NCI-H1417 treated with DMSO at 0.1 percent for 48 hours (cell line): ENCODE measurements at places on chromosomes 6 and 20.

DNA sequence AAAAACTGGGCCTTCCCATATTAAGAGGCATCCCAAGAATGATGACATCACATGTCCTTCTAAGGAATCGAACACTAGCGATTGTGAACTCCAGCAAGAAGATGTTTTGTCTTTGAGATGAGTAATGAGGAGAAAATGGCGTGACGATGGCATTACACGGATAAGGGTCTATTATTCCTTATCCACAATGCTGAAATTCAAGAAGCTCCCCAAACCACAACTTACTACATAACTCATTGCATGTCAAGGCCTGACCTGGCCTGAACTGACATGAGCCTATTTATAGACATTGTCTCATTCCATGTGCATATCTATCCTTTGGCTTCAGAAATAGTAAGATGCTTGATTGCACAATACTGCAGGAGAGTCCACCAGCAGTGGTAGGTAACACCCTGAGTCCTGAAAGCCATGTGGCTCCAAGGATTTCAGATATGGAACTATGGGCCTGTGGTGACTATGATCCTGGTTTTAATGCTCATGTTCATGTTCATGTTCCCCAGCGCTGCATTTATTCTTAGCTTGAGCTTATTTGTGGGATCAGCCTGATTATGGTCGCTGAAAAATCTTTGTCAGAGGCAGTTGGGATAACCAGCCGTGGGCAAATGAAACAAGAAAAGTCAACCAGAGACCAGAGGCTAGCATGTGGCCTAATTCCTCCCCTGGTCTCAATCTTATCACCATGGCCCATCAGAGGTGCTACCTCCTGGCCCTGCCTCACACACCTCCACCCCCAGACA lies 183.2 kb upstream of the JARID2 start:
- DNase-seq = no peak

DNA sequence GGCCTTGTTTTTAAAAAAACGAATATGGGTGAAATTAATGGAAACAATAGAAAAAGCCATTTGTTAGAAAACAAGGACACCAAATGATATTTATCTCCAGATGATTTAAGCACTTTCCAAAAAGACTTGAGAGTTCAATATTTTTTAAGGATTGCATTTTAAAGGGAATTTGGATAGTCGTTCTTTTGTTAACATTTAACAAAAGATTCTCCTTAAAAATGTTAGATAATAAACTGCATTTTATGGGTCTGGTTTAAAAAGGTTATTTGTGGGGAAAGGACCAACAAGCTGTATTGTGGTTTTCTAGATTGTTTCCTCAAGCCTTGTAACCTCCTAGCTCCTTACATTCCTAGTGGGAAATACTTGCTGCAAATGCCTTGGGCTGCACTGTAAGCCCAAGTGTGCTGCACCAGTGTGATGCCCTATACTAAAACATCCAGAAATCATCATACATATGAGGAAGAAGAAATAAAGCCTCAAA lies 1.5 kb upstream of the PHIP start:
- no peak for DNase-seq

- DNase-seq = no peak
These were observed 120.1 kb downstream of the PLEKHG1 start for GRCh38 chr6:150719831-150720230.

- DNase-seq = no peak
These were observed 253.1 kb downstream of the ADGB start for GRCh38 chr6:146851837-146852236.

GRCh38 chr20:38226553-38226952 lies 34.0 kb downstream of the KIAA1755 start:
- no peak for DNase-seq

DNA sequence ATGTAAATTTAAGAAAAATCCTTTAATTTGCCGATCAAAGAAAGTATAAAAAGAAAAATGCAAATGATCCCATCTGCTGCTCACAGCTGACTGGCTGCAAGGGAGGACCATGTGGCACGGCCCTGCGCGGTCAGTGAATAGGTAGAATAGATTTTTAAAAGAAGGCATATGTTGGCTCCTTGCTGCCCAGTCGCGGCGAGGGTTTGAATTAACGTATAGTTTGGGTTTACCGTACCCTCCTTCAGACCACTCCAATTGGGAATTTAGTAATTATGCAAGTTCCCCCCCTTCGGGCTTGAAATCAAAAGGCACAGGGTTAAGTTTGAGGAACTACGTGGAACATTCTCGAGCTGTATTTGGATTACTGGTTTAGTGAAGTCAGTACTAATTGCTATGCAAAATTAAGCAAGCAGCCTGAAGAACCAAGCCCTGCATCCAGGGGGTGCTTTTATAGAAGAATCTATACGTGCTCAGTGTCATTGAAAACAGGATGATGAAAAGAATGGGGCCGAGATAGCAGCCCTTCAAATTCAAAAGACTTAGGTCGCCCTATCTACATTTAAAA lies 1.1 kb upstream of the BEND3 start:
- DNase-seq = peak; percentile 84

- DNase-seq = no peak
These were observed 43.2 kb upstream of the BCAS1 start for GRCh38 chr20:54113566-54113965.

GRCh38 chr6:120588424-120588823 lies 745.9 kb downstream of the TBC1D32 start:
- no peak for DNase-seq

DNA sequence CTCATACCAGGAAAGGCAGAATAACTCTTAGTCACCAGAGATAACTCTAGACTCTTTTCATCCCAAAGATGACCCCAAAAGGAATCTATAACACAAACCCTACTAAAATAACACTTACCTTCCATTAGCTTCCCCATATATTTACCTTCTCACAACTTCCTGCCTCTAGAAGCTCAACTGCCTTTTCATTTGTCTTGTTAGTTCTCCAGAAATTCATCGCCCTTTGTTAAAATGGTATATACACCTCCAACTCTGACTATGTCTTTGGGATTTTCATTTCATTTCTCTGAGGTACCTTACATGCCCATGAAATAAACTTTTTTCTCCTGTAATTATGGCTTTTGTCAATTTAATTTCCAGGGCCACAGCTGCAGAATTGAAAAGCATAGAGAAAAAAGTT lies 33.5 kb downstream of the GCM1 start:
- no peak for DNase-seq

GRCh38 chr6:138988469-138988834 lies 399 bp upstream of the REPS1 start:
- peak; percentile 73 for DNase-seq

DNA sequence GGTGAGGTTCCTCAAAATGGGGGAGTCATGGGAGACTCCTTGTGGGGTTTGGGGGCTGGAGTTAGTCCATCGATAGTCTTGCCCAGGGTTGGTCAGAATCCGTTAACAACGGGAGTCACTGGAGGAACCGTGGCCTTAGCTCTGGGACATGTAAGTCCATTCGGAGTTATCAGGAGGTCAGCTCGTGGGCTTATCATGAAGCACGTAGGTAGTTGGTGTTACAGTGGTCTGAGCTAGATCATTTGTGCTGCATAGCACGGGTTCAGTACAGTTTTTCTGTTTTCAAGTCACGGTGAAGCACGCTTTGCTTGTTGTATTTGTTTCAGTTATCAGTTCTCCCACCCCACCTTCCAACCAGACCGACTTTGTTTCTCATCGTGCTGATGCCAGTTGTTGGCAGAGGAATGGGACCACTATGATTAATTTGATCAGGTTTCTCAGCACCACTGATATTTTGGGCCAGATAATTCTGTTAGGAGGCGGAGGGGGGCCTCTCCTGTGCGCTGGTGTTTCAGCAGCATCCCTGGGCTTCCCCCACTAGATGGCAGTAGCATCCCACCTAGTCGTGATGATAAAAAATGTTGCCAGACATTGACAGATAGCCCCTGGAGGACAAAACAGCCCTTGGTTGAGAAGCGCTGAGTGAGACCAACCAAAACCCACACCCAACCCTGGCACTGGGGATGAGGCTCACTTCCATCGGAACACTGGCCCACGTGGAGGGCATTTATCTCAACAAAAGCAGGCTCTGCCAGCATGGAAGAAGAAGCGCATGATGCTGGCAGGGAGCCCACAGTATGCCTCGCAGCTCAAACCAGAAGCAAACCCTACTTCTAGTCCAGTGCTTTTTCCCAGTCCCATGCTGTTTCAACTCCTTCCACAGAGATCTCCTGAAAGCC lies 2.2 kb upstream of the APMAP start:
- peak; percentile 49 for DNase-seq

GRCh38 chr6:15287670-15288375 lies 42.0 kb downstream of the JARID2 start:
- no peak for DNase-seq

- DNase-seq = no peak
These were observed 1.4 kb downstream of the PIM1 start for GRCh38 chr6:37171201-37171969.

DNA sequence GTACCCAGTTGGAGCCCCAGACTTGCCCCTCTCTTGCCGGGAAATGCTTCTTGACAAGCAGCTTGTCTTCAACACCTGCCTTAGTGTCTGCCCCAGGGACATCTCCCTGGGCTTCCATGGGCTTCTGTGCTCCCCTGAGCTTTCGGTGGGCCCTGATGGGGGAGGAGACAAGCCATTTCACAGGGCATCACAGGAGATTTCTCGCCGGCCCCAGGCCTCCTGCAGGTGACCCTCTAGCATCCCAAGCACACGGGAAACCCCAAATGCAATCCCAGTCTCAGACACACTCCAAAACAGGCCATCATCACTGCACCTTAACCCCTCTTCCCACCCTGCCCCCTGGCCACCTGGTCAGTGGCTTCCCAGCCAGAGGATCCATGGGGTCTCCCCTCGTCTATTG lies 74.5 kb downstream of the JPH2 start:
- no peak for DNase-seq

GRCh38 chr6:33979750-33980149 lies 166.1 kb downstream of the GRM4 start:
- DNase-seq = no peak

DNA sequence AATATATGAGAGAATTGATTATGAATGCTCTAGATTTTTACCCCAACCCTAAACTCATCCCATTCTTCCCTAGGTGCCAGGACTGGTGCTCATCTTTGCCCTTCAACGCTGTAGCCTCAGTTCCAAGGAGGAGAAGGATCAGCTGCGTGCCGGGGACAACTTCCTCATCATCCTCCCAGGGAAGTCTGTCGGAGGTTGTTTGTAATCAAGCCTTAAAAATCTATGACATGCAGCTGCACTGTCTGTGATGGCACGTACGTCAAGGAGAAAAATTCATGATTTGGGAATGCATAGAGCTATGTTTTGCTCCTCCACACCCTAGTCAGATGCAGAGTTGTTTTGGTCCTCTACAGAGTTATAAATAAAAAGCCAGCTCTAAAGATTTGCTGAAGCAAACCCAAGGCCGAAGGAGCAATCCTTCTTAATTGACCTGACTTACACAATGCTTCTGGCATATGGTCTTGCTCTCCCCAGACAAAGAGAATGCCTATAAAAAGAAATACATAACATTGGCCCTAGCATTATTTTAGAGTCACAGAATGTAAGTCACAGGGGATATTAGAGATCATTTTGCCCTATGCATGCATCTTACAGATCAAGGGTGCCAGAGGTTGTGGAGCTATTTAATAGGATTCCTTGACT lies 244.2 kb downstream of the HIVEP2 start:
- DNase-seq = no peak

DNA sequence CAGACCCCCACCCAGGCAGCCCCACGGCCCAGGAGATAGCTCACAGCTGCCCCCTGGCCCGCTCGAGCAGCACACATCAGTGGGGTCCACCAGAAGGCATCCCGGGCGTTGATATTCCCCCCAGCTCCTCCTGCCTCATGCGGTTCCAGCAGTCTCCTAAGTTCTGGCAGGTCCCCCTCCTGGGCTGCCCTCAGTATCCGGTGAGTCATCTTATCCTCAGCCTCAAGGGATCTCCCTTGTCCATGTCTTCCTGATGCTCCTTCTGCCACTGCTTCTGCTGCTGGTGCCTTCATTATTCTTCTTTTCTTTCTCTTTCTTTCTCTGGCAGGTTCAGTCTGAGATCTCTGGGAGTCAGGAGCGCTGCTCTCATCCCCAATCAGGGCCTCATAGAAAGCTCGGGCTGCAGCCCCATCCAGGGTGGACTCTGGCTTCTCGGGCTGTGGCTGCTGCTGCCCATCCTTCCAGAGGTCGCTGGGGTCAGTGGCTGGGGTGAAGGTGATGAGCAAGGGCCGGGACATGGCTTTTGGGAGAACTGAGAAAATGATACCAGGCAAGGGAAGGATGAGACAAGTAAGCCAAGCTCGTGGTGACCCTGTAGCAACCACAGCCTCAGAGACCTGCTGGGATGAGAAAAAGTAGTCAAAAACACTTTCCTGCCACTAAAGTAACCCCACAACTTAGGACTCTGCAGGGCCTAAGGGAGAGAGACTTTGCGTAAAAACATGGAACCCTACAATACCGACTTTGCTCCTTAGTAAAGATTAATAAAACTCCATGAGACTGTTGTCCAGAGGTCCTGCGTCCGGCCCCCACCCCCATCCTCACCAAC lies 622 bp downstream of the GPANK1 start:
- DNase-seq = no peak

DNA sequence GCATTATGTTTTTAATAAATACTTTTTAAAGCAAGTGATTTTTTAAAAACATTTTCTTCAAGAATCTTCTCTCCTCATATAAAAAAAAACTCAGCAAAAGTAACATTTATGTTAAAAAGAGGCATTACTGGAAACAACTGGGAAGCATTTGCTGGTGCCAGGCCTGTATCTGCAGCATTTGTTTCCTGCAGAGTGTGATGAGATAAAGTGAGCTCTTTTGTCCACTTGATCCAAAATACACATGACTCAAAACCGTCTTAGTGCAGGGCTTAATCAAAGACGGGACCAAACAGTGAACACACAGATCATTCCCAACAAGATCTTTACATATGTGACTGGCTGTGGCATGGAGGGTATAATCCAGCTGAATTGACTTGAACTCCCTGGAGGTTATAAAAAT lies 28.3 kb upstream of the RIPPLY2 start:
- DNase-seq = no peak

DNA sequence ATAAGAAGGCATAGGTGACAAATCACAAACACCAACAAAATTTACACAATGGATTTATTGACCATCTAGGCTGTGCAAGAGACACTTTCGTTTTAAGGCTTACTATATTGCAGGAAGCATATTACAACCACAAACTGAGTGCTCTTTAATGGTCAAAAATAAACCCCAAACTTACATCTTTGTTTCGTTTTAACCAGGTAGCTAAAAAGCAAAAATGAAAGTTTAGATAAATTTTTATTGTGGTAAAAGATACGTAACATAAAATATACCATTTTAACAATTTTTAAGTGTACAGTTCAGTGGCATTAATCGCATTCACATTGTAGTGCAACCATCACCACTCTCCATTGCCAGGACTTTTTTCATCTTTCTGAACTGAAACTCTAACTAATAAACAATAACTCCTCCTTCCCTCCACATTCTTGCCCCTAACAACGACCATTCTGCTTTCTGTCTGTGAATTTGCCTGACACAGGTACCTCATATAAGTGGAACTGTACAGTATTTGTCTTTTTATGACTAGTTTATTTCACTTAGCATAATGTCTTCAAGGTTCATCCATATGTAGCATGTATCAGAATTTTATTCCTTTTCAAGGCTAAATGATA lies 32.3 kb upstream of the DUSP22 start:
- DNase-seq = no peak

DNA sequence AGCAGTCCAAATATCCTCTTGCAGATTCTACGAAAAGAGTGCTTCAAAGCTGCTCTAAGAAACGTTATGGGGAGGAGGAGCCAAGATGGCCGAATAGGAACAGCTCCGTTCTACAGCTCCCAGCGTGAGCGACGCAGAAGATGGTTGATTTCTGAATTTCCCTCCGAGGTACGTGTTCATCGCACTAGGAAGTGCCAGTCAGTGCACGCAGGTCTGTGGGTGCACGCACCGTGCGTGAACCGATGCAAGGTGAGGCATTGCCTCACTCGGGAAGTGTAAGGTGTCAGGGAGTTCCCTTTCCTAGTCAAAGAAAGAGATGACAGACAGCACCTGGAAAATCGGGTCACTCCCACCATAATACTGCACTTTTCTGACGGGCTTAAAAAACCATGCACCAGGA lies 272.1 kb upstream of the DEFB115 start:
- DNase-seq = no peak
